ENCODE measurements at places on chromosomes 11 and 22.

DNA sequence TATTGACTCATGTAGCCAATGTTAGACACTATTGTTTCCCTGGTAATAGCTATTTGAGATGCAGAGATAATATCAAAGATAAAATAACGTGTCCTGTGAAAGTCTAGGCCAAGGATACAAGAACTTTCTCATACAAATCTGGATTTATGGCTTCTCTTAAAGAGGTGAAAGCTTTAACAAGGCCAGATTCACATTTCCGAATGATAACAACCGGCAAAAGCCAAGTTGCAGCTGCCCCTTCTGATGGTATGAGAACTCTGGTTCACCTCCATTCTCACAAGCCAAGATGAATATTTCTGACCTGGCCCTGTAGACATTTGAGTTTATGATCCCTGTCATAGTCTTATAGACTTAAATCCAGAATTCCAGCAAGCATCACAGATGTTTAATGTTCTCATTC is 230.4 kb upstream of the ZC3H12C start:
- DNase-seq = no peak

GRCh38 chr11:133710681-133711240 is 134.6 kb downstream of the SPATA19 start:
- no peak for DNase-seq

- DNase-seq = no peak
Observed at GRCh38 chr11:45800261-45800660, 4.7 kb upstream of the SLC35C1 start.

- peak; percentile 49 for DNase-seq
Observed at GRCh38 chr11:93895106-93895862, 44.9 kb upstream of the VSTM5 start.

- no peak for DNase-seq
Observed at GRCh38 chr11:41872870-41873269, 413.4 kb upstream of the LRRC4C start.

DNA sequence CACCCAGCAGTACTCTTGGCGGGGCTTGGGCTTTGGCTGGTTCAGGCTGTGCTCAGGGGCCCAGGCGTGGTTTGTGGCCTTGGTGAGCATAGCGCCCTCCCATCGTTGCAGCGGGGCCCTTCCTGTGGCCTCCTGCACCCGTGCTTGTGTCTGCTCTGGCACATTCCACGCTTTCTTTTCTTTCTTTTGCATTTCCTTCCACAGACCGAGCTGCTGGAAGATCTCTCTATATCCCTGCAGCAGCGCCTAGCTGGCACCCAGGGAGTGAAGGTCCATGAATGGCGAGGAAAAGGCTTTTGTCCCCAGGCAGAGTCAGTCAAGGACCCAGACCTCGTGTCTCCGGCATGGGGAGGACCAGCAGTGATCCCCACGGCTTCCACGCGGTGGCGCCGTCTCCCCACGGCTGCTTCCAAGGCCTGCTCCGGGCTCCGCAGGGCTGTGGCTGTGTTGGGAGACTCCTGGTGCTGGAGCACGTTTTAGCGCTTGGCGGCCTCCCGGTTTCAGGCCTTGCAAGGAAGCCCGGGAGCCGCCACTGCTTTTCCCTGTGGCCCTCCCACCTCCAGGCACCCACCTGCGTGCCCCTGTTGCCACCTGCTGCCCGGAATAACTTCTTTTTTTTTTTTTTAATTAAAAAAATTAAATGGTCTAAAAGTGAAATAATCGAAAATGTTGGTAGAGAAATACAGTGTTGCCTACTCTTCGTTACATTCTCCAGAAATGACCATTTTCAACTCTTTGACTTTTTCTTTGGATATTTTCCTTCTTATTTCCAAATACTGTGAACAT is 28.5 kb downstream of the GLB1L2 start:
- DNase-seq = peak; percentile 92

- DNase-seq = no peak
Observed at GRCh38 chr11:58905011-58905720, 34.1 kb upstream of the GLYATL1 start.

GRCh38 chr22:49340406-49340805 is 487.3 kb downstream of the BRD1 start:
- no peak for DNase-seq

GRCh38 chr22:19807914-19808872 is 46.5 kb downstream of the GNB1L start:
- DNase-seq = no peak

DNA sequence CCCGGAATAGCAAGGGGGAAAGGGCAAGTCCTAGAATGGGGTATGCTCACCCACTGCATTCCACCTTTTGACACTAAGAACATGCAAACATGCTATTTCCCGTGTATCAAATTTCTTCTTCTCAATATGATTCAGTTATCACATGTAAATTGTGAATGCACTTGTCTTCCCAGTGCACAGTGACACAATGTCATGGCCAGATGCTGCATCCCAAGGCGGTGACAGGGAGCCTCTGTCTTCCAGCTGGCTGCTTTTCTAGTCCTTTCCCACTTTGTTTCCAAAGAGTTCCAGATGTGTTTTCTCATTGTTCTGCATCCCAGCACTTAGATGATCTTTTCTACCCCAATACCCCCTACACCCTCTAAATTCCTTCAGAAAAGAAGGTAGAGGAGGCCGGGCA is 12.4 kb downstream of the SLC25A18 start:
- no peak for DNase-seq

- DNase-seq = no peak
Observed at GRCh38 chr11:94638902-94639373, 71.8 kb downstream of the PIWIL4 start.
